Ovary (tissue), 10 donors: ENCODE measurements at places on chromosomes 5 and 9.

DNA sequence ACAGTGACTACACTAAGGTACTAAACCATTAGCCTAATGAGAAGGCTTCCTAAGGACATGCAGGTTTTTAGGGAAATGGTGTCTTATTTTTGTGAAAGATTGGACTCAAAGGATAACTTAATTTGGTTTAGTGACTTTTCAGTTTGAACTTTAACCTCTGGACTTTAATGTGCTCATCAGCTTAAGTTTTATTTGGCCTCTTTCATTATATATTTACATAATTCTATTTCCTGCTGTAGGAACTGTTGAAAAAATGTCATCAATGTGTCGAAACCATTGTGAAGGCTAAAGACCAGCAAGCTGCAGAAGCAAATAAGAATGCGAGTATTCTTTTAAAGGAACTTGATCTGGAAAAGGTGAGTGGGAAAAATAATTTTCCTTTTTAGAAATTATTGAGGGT is 34.3 kb upstream of the EIF4EBP3 start:
- no peaks in the 10 kb centered on the region for H3K27me3 ChIP-seq
- H3K4me1 ChIP-seq = no peaks in the 10 kb centered on the region
- H3K36me3 ChIP-seq = no peaks in the 10 kb centered on the region
- no peak overlapping the region for H3K27ac ChIP-seq
- DNase-seq = no peak

- H3K4me1 ChIP-seq = peaks cover 15% of the 10 kb centered on the region
- no peak overlapping the region for H3K27ac ChIP-seq
- H3K4me3 ChIP-seq = no peak overlapping the region
These were observed 529.3 kb downstream of the BNC2 start for GRCh38 chr9:16341177-16341576.

DNA sequence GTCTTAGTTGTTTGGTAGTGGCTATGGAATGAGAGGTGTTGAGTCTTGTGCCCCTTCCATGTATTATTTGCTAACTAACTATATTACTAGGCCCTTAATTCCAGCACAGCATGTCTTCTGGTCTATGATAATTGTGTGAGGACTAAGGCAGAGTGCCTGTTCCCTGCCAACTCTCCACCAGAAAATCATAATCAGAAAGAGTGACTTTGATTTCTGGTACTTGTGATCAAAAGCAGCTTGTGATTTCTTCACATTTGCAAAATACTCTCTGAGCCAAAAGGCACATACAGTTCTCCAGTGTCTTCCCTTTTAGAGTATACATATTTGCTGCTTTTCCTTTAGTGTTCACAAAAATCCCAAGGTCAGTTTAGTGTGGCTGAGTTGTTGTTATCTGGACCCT is 229.9 kb downstream of the GNA14 start:
- H3K4me3 ChIP-seq = no peak overlapping the region
- H3K36me3 ChIP-seq = no peaks in the 10 kb centered on the region
- peaks cover 1% of the 10 kb centered on the region for H3K4me1 ChIP-seq
- DNase-seq = no peak
- H3K27me3 ChIP-seq = no peaks in the 10 kb centered on the region
- no peak overlapping the region for H3K27ac ChIP-seq

DNA sequence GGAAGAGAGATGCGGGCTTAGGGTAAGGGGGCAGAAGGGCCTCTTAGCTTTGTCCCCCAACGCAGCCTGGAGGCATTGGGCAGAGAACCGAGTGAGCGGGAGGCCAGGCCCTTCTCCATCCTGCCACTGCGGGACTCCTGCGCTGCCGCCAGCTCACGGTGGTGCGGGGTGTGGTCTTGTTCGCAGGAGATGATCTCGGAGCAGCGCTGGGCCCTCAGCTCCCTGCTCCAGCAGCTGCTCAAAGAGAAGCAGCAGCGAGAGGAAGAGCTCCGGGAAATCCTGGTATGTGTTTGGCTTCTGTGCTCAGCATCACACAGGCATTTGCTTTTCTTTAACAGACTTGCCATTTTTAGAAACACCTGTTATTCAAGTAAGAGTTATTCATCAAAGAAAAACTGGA is 41.3 kb downstream of the LRSAM1 start:
- no peak overlapping the region for H3K4me3 ChIP-seq
- DNase-seq = no peak
- H3K27me3 ChIP-seq = no peaks in the 10 kb centered on the region
- peaks cover 3% of the 10 kb centered on the region for H3K4me1 ChIP-seq
- H3K27ac ChIP-seq = no peak overlapping the region

DNA sequence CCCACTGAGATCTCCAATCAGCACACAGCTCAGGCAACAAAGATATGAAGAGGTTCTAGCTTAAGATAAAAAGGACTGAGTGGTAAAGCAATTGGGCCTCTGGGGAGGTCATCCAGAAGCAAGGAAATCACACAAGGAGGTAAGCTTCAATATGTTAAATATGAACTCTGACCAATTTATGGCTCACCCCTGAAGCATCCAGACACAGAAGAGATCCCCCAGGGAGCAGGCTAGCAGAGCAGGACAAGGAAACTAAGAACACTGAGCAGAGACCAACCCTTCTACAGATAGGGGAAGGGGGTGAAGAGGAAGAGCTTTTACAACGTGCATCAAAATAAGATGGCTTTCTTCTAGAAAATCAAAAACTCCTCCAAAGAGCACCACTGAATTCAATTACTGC is 616.2 kb downstream of the DNAH5 start:
- no peak overlapping the region for H3K4me3 ChIP-seq
- no peak overlapping the region for H3K27ac ChIP-seq
- no peaks in the 10 kb centered on the region for H3K36me3 ChIP-seq
- no peaks in the 10 kb centered on the region for H3K4me1 ChIP-seq
- no peak for DNase-seq
